ENCODE measurements at places on chromosomes 11 and 22. TPM values are rescaled to one million over a fixed set of nuclear protein-coding genes. Genes with fewer than 3 reads are reported as not detected.

The KCNJ5 gene
- under 0.01 TPM for total RNA-seq

The MYOD1 gene
- not detected for total RNA-seq

The KRTAP5-11 gene
- not detected for total RNA-seq

The OR8J1 gene
- total RNA-seq, result not detected

The TRPM5 gene
- not detected for total RNA-seq

The LDHAL6A gene
- not detected for total RNA-seq

The KIRREL3 gene
- total RNA-seq, result 9.9 TPM

The RIC3 gene
- total RNA-seq, result not detected

Measured in fibroblast of villous mesenchyme (primary cell).